ENCODE measurements at places on chromosomes 12 and 14.

GRCh38 chr12:44874981-44875416 is 1.1 kb downstream of the NELL2 start:
- ATAC-seq, result no peak

GRCh38 chr12:93360688-93361087 is 17.0 kb upstream of the NUDT4 start:
- ATAC-seq, result no peak

GRCh38 chr14:75969126-75969525 is 12.7 kb downstream of the TGFB3 start:
- ATAC-seq, result no peak

- no peak for ATAC-seq
These were observed 23.6 kb downstream of the SAMD4A start for GRCh38 chr14:54590481-54590880.

GRCh38 chr12:65830305-65830704 is 6.0 kb downstream of the HMGA2 start:
- ATAC-seq, result no peak
